ENCODE measurements at places on chromosomes 3 and 15.

DNA sequence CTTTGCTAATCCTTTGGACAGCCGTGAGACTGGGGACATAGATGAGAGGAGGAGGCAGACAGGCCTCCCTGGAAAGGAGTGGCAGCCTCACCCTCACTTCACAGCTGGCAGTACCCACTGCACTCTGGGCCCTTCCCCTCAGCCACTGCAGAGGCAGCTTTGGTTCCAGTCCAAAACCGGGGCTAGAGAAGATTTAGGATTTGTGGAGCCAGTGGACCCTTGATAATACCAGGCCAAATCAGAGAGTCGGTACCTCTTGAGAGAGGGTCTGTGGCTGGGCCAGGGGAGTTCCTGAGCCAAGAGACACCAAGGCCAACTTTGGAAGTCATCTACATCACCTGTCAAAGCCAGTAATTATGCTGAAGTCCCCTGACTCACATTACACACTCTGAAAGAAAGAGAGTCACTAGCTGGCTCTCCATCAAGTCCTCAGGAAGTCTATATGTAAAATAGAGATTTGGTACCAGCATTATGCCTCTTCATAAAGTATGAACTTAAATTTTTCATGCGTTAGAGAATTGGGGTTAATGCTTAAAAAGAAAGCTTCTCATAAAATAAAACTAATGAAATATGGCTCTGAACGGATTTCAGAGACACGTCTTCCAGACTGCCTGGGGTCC lies 244.1 kb upstream of the SEMA6D start:
- no peak for DNase-seq

- no peak for DNase-seq
Measured at GRCh38 chr3:119427669-119428068, 35.7 kb downstream of the TMEM39A start.

GRCh38 chr3:121574449-121574848 lies 6.7 kb downstream of the ARGFX start:
- peak; percentile 71 for DNase-seq

- no peak for DNase-seq
Measured at GRCh38 chr15:57302640-57303257, 73.6 kb upstream of the CGNL1 start.

DNA sequence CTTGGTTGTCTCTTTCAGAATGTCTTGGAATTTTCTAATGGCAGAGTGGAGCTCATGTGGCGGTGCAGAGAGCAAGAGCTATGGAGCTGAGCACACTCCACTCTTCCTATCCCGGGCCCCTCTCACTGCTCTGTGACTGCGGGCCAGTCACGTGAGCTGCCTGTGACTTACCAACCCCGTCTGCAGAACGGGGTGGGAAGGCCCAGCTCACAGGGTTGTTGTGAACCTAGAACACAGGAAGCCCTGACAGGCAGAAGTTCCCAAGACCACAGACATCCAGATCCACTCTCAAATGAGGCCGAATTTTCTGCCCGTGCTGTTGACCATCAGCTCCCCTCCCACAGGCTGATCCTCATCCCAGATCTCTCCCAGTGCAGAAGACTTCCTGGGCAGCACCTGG lies 35.5 kb upstream of the PLXNA1 start:
- DNase-seq = no peak

DNA sequence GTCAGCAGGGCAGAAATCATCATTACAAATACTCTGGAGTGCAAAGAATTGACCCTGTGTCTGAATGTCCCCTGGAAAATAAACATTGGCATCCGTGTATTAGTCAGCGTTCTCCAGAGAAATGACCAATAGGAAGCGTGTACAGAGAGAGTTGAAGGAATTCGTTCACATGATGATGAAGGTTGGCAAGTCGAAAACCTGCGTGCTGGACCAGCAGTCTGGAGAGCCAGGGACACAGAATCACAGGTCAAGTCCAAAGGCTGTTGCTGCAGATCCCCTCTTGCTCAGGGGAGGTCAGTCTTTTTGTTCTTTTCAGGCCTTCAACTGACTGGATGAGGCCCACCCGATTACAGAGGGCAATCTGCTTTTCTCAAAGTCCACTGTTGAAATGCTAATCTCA lies 16.6 kb downstream of the GP9 start:
- DNase-seq = no peak

- DNase-seq = no peak
Measured at GRCh38 chr3:187773233-187774184, 28.2 kb upstream of the BCL6 start.

Measured in PC-9 (cell line).